ENCODE measurements at places on chromosomes 16 and 17. TPM values are rescaled to one million over a fixed set of nuclear protein-coding genes. Genes with fewer than 3 reads are reported as not detected.

TEX19 gene
- total RNA-seq, result not detected

CORO1A gene
- 25.2 TPM for total RNA-seq

TP53TG3C gene
- total RNA-seq, result not detected

KLHDC4 gene
- 46.4 TPM for total RNA-seq

WNK4 gene
- 32.4 TPM for total RNA-seq

HAP1 gene
- total RNA-seq, result 2.8 TPM

FHOD1 gene
- total RNA-seq, result 34.1 TPM

ZNF469 gene
- total RNA-seq, result 0.35 TPM

RPS6KB1 gene
- 30.6 TPM for total RNA-seq

SRL gene
- total RNA-seq, result 1.2 TPM

SLC35G6 gene
- not detected for total RNA-seq

P2RX1 gene
- 3.5 TPM for total RNA-seq

KCNH6 gene
- 0.64 TPM for total RNA-seq

ITGAL gene
- 8.5 TPM for total RNA-seq

Measured in mucosa of descending colon (tissue), 3 donors.